ENCODE measurements at places on chromosomes 1 and 21.

- no peak overlapping the region for H3K27ac ChIP-seq
- H3K4me3 ChIP-seq = no peak overlapping the region
- DNase-seq = no peak
- H3K4me1 ChIP-seq = no peaks in the 10 kb centered on the region
Observed at GRCh38 chr1:223180731-223181321, 37.8 kb upstream of the TLR5 start.

DNA sequence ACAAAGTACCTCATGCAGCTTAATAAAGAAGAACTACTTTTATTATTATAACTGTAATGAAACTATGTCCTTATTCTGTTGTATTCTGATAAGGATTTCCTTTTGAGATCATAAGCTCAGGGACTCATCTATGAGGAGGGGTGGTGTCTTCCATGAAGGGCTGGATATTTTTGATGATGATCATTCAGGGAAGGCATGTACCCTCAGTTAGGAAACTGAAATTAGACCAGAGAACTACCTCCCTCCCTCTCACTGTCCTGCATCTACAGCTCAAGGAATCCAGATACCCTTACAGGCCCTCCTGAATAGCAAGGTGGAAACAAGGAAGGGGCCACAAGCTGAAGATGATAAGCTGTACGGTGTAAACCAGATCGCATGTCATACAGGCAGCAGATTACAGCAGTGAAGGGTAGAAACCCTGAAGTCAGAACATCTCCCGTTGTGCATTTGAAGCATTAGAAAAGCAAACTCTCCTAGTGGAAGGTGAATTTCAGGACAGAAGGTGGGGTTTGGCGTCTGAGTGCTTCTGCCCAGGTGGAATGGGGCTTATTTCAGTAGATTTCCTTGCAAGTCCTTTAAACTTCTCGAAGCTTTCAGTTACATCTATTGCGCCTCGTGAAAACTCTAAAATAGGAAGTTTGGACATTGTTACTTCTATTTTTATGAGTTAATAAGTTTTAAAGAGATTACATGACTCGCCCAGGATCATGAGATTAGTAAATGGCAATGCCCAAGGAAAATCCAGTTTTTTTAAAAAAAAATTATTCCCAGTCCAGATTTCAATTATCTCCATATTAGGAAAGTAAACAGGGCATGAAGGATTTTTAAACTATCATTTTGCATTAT lies 101.1 kb upstream of the HNRNPU start:
- no peaks in the 10 kb centered on the region for H3K27me3 ChIP-seq
- H3K27ac ChIP-seq = no peak overlapping the region
- no peaks in the 10 kb centered on the region for H3K36me3 ChIP-seq
- no peak overlapping the region for H3K4me3 ChIP-seq

DNA sequence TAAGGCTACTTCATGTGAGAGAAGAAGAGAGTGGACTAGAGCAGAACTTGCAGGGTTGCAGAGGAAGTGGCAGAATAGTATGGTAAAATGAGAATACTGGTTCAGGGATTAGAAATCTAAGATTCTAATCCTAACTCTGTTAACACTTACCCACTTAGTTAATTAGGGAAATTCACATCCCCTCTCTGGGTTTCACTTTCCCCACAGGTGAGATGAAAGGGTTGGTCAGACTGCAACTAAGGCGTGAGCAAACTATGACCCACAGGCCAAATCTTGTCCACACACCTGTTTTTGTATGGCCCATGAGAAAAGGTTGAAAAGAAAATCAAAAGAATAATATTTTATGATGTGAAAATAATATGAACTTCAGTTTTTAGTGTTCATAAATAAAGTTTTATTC lies 117.5 kb downstream of the MACF1 start:
- DNase-seq = peak; percentile 39
- no peak overlapping the region for H3K27ac ChIP-seq
- H3K36me3 ChIP-seq = peaks cover 44% of the 10 kb centered on the region
- no peak overlapping the region for H3K4me3 ChIP-seq
- H3K4me1 ChIP-seq = peaks cover 17% of the 10 kb centered on the region

GRCh38 chr1:36155408-36156328 lies at the start of gene MAP7D1:
Gene MAP7D1, plus strand, starts transcription at chr1:36156160. Its CDS starts 258 bp downstream, at chr1:36156418.
- H3K27me3 ChIP-seq = no peaks in the 10 kb centered on the region
- H3K27ac ChIP-seq = peak within 1 kb of the TSS; percentile 63
- H3K4me3 ChIP-seq = peak within 1 kb of the TSS; percentile 99
- peaks cover 41% of the 10 kb centered on the region for H3K4me1 ChIP-seq
- DNase-seq = peak; percentile 78
- no peaks in the 10 kb centered on the region for H3K36me3 ChIP-seq

GRCh38 chr1:94209425-94209824 lies 28.0 kb downstream of the ARHGAP29 start:
- no peak for DNase-seq
- H3K36me3 ChIP-seq = no peaks in the 10 kb centered on the region
- H3K27me3 ChIP-seq = no peaks in the 10 kb centered on the region
- H3K27ac ChIP-seq = no peak overlapping the region
